ENCODE measurements at places on chromosomes 3 and 15. TPM values are rescaled to one million over a fixed set of nuclear protein-coding genes. Genes with fewer than 3 reads are reported as not detected.

LXN gene
- total RNA-seq = 42.6 TPM

PLOD2 gene
- total RNA-seq = 86.0 TPM

ANKRD34C gene
- total RNA-seq = not detected

EMC7 gene
- 35.0 TPM for total RNA-seq

GHSR gene
- total RNA-seq = not detected

CDHR4 gene
- not detected for total RNA-seq

WDR72 gene
- 0.45 TPM for total RNA-seq

SERF2 gene
- 539 TPM for total RNA-seq

SMAD6 gene
- total RNA-seq = 176 TPM

RARB gene
- 117 TPM for total RNA-seq

LRRIQ4 gene
- 0.11 TPM for total RNA-seq

ADAM10 gene
- 181 TPM for total RNA-seq

SERPINI1 gene
- 6.1 TPM for total RNA-seq

DCLK3 gene
- 0.07 TPM for total RNA-seq

CCR8 gene
- not detected for total RNA-seq

GMNC gene
- total RNA-seq = 0.60 TPM

OCA2 gene
- 1.5 TPM for total RNA-seq

FAIM gene
- total RNA-seq = 14.7 TPM

VGLL3 gene
- total RNA-seq = 11.9 TPM

ATOSA gene
- 43.7 TPM for total RNA-seq
